Activated CD4-positive, alpha-beta T cell treated with anti-CD3 and anti-CD28 coated beads, Interleukin-2, amount 50 U/mL, for 48 hours (primary cell): ENCODE measurements at places on chromosomes 1 and 21.

- no peak for DNase-seq
These were observed 4.9 kb downstream of the PRKAB2 start for GRCh38 chr1:147167365-147167764.

DNA sequence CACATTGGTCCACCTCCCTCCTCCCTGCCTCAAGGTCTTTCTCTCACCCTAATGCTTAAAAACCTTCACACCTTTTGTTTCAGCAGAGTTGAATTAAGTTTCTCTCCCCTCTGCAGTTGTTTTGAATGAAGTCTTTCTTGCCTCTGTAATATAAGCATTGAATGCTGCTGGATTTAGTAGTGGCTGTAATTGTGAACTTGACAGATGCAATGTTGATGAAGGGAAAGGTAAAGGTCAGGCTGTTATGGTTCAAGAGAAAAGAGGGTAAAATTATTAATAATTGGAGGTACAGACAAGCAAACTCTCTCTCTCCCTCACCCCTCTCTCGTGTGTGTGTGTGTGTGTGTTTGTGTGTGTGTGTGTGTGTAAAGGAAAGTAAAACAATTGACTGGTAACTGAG is 509.8 kb downstream of the AMY1C start:
- DNase-seq, result no peak

DNA sequence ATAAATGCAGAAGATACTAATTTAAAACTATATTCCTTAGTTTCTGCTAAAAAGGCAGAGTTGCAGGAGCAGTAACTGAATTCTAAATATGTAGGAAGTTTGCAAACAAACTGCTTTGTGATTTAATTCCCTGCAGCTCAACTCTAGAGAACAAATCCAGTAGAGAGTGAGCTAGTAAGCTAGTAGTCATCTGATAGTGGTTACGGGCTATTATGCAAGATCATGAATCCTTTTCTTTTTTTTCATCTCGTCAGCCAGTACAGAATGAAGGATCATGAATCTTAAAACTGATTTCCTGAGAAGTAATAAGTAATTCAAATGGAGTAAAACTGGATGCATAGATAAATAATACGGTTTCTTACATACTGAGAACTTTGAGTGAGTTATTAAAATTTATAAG is 3.3 kb downstream of the DPH5 start:
- DNase-seq, result no peak

GRCh38 chr1:12178511-12178910 is 11.7 kb downstream of the TNFRSF1B start:
- no peak for DNase-seq

- DNase-seq, result peak; percentile 79
These were observed at the start of gene RAB29 for GRCh38 chr1:205775015-205775716. Gene RAB29 (minus strand): TSS chr1:205775482. CDS start chr1:205774956, 526 bp downstream.

- peak; percentile 36 for DNase-seq
These were observed 9.4 kb downstream of the IL23R start for GRCh38 chr1:67175530-67176087.

DNA sequence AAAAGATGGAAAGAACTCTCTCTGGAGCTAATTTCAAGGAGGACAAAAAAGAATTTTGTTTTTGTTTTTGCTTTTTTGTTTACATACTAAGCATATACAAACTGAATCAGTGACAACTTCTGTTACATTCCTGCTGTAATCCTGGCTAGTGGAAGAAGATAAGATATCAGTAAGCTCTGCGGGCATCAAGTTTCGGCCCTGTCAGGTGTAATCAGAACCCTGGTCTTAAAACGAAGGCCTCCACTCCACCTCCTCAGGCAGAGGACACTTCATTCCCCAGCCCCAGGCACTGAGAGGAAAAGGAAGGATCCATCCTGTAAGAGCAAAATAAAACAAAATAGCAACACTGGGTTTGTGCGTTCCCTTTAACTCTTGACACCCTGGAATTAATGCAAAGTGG is 88.9 kb upstream of the ARHGAP29 start:
- DNase-seq, result no peak

GRCh38 chr1:161099090-161099802 is 1.1 kb downstream of the KLHDC9 start:
- no peak for DNase-seq

DNA sequence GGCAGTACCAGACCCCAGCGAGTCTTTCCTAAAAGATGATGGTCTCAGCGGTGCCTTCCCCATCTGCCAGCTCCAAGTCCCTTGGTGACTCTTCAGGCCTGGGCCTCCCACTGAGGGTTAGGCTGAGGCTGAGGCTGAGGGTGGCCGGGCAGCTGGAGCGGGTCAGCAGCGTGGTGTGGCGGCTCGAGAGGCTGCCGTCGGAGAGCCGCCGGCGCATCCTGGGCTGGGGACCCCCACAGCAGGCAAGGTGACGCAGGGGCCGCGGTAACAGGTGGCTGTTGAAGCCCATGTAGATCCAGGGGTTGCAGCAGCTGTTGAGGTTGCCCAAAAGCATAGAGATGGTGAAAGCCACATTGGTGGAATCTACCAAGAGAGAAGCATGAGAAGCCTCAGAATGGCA is 7.0 kb downstream of the AVPR1B start:
- no peak for DNase-seq

DNA sequence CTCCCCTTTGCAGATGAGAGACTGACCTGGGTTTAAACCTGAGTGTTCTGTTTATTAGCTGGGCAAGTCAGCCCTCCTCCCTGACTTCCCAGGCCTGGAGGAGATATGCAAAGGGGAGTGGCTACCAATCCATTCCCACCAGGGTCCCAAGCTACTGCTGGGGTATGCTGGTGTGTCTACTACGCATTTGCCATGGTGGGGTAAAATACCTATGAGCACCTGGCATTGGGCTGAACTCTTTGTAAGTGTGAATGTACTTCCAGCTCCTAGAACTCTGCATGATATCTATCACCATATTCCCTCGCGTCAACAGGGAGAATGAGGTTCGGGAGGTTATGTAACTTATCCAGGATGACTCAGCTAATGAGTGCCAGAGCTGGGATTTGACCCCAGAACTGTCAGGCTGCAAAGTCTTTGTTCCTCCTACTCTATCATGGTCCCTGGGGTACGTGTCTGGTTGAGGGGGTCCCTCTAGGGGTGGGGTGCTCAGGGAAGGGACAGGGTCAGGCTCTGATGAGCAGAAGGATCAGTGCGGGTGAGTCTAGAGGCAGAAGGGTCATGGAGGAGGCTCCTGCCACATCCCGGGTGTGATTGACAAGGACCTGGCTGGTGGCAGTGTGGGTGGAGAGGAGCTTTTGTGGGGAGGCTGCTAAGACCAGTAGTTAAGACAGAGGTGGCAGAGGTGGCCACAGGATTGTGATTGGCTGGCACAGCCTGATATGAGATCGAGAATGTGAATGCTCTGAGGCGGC is 16.7 kb downstream of the AMPD2 start:
- no peak for DNase-seq

GRCh38 chr1:157996433-157996832 is 3.0 kb downstream of the KIRREL1 start:
- no peak for DNase-seq

DNA sequence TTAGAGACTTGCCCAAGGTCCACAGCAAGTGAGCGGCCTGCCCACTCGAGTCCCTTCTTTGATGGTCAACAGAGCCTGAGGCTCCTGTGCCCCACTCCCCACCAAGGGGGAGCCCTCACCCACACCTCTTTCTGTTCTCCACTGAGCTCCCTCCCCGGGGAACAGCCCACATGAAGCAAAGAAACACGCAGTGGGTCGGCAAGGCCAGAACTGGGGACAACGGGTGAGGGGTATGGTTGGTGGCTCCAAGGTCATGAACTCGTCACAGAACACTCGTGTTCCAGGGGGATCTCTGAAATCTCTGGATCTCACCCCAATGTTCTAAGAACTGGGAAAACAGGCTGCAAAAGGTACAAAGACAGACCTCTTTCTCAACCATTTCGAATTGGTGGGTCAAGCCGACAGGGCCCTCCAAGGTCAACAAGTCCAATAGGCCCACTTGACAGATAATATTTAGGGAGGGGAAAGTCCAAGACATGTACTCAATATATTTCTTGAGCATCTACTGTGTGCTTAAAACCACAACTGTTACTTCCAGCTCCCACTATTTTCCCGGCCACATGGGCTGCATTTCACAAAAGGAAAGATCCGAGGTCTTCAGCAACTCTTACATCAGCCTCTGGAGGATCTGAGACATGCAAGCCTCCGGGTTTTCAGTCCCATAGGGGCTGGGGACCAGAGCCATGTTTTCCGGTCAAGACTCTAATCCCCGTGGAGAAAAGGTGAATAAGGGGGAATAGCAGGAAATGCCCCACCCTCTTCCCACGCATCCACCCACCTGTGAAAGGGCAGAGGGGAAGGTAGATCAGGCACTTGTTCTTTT is 1.1 kb upstream of the RAP1GAP start:
- no peak for DNase-seq

- no peak for DNase-seq
These were observed 10.2 kb downstream of the SMPDL3B start for GRCh38 chr1:27945020-27945419.

GRCh38 chr1:192937128-192937527 is 122.0 kb downstream of the UCHL5 start:
- DNase-seq, result no peak

- DNase-seq, result no peak
These were observed 29.9 kb downstream of the FAF1 start for GRCh38 chr1:50930193-50930592.

- no peak for DNase-seq
These were observed 16.9 kb upstream of the IFNGR2 start for GRCh38 chr21:33386222-33386784.

GRCh38 chr1:68969441-68969840 is 472.6 kb upstream of the DEPDC1 start:
- DNase-seq, result no peak

GRCh38 chr1:172328266-172328665 is 92.2 kb upstream of the C1orf105 start:
- DNase-seq, result no peak

GRCh38 chr1:180674603-180675530 is 43.0 kb downstream of the XPR1 start:
- DNase-seq, result no peak

- DNase-seq, result no peak
These were observed 10.0 kb upstream of the A3GALT2 start for GRCh38 chr1:33330906-33331305.

DNA sequence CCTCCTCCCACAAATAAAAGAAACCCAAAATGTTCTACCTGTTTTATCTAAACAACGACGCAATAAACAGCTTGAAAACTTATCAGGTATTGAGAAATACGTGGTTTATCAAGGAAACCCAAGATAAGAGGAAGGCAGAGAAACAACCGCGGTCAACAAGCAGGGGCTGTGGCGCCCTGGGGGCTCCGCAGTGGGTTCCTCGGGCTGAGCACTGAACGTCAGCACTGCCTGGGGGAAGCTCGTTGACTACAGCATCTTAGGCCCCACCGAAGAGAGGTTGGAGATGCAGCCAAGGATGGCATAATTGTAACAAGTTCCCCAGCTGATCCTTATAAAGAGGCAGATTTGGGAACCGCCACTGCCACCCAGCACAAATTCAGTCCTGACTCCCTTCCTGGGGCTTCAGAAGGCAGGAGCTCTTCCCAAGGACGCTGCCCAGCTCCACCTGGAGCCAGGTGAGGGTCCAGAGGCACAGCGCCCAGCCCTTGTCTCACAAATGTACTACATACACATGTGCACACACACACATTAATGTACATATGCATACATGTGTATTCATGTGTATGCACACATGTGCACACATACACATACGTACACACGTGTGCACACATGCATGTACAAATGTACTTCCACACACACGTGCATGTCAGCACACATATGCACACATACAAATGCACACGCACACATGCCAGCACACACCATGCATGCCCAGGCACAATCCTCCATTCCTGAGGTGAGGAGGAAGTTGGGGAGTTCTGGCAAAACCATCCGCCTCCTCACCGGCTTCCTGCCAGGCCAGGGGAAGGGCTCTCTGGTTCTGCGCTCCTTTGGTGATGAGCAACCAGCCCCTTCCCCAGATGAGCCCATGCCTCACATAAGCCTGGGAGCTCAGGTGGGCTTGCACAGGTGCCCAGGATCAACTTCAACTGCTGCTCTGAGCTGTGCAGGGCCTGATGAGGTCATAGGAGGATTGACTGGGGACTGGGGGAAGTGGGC is 251.1 kb downstream of the NPHP4 start:
- DNase-seq, result no peak

DNA sequence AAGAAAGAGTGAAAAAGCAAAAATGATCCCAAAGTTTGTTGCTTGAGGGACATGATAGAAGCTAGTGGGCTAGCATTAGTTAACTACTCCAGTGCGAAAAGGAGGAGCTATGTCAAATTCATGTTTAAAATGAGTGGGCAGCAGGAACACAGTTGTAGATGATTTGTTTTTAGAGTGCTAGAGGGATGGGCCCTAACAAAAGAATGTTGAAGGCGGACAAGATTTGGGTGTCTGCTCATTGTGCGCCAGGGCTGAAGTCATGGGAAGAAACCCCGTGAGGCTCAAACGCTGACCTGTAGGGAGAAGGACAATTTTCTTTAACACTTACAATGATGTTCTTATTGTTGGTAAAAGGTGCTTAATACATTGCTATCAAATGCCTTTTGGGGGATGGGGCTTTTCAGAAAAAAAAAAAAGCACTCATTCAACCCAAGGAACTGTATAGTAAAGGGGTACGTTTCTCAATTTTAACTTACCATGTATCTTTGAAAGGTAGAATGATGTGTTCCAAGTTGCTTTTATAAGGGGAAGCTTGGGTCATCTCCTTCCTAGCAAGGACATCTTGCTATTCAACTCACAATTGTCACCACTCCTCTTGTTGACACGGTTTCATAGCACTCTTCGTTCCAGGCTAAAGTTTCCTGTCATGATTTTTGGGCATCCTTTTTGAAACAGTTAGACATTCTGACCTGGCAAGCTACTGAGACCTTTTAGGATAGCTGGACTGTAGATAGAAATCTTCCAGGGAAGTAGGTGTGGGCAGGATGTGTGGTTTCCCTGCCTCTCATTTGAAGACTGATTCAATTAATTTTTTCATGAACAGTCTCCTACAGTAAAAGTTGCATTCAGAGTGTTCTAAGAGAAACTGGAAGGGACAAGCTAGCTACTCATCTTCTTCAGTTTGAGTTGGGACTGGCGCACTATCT is 53.0 kb upstream of the CNN3 start:
- no peak for DNase-seq

DNA sequence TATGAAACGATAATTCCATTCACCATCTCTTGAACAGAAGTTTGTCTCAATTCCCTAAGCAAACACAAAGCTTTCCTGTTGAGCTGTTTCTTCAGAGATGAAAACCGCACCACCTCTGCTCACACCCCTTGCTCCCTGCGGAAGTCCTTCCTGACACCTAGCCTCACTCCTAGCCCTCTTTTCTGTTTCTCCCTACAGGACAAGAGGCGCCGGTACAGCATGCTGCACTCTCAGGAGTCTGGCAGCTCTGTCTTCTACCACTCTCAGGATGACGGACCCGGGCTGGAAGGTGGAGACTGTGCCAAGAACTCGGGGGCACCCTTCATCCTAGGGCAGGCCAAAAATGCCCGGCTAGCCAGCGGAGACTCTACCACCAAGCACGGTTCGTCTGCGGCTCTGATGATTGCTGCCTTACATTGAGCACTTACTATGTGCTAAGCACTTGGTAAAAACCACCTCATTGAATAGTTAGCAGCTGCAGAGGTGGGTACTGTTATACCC is 45.5 kb downstream of the VWA5B1 start:
- no peak for DNase-seq

- no peak for DNase-seq
These were observed 2.2 kb upstream of the PRKCZ start for GRCh38 chr1:2047749-2048729.

- no peak for DNase-seq
These were observed 53.6 kb upstream of the RUNX1 start for GRCh38 chr21:35102488-35103371.
